ENCODE measurements at places on chromosomes 3 and 15.

- no peak for DNase-seq
These were observed 1361.4 kb downstream of the ROBO1 start for GRCh38 chr3:78406396-78406795.

DNA sequence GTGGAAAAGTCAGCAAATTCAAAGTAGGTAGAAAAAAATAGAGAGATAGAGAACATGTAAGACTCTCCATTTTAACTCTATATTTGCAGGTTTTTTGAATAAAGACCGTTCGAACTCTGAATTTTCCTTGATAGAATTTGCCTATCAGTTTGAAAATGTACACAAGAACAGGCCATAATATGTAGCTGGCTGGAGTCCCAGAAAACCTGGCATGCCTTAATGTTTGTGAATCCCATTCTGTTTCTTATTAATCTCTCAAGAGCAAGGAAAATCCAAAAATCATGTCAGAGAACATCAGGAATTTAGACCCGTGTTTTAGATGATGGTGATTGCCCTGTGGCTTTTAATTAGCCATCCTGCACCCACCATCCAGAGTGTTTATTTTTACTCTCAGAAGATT, 7.2 kb upstream of the CFAP161 start:
- DNase-seq = no peak

- no peak for DNase-seq
These were observed 58.1 kb upstream of the SLC6A6 start for GRCh38 chr3:14344351-14344750.

- DNase-seq = no peak
These were observed 150.6 kb downstream of the DUT start for GRCh38 chr15:48481802-48482201.

- DNase-seq = no peak
These were observed 62.1 kb downstream of the RASGRF1 start for GRCh38 chr15:79028411-79028964.

DNA sequence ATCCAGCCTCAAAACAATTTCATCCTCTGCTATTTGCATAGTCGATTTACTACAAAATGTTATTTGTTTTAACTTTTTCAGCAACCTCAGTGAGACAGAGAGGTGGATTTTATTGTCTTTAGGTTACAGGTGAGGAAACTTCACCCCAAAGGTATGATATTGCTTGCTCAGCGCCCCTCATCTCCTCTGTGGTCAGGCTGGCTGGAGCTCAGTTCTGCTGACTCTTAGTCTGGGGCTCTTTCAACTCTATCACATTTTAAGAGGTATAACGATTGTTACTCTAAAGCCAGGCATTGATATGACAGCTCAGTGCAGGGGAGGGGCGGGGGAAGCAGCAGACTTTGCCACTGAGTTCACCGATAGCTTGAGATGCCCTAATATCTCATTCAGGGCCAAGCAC, 103.0 kb upstream of the DPH6 start:
- DNase-seq = no peak

DNA sequence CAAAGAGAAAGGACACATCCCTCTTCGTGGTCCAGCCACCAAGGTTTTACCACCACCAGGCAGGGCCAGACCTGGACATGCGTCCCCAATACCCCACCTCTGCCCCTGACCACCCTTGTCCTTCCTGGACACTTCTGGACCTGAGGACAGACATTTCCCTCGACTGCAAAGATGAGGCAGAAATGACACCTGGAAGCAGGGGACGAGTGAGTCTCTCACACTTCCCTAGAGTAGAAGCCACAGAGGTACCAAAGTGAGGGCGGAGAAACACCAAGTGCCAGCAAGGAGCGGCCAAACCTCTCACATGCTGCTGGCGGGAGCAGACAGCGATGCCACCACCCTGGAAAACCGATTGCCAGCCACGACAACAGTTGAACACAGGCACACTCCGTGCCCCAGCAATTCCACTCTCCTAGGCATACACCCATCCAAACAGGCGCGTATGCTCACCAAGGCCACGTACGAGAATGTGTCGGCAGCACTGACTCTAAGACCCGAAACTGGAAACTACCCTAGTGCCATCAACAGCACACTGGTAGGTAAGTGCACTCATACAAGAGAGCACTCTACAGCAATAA, 207.0 kb upstream of the NSMCE3 start:
- DNase-seq = no peak

GRCh38 chr3:56233742-56234141, 234.5 kb downstream of the ERC2 start:
- DNase-seq = no peak

GRCh38 chr3:178036451-178037144, 499.6 kb upstream of the KCNMB2 start:
- no peak for DNase-seq

Data from NCI-H524 treated with DMSO at 0.1 percent for 48 hours (cell line).